ENCODE measurements at places on chromosomes 5 and 9.
A peak's percentile ranks its signal among the peaks of the same experiment; 100 is the strongest.

- no peak for DNase-seq
Observed at GRCh38 chr5:67259548-67260215, 63.1 kb upstream of the CD180 start.

GRCh38 chr5:55701462-55702103 lies 10.5 kb downstream of the SLC38A9 start:
- DNase-seq: no peak

DNA sequence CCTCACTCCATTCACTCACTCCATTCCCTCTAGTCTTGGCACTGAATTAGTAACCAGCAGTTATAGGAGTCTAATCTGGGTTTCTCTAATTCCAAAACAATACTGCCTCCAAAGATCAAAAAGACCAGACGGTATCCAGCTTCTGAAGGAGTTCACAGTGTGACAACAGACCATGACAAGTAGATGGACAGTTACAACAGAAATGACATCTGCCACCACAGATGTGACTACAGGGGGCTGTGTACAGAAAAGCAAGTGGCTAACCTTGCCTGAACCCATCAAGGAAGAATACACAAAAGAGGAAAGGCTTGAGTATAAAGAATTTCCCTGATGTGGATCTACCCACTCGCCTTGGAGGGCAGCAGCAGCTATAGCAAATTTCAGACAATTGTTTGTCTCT lies 112.4 kb downstream of the ACTL7B start:
- DNase-seq: no peak

DNA sequence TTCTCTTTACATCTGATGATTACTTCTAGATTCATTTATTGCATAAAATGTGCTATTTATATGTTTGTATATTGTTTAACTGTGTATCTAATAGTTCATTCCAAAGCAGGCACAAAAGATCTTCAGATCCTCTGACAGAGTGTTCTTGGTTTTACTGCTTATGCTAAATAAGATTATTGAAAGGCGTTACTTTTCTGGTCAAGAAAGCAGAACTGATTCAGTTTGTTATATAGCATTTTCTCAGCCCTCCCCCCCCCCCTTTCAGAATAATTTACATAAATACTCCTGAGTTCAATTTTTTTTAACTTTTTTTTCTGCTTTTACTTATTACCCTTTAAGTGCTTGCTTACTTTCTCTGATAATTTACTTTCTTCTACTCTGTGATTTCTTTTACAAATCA lies 15.4 kb downstream of the CDC42SE2 start:
- no peak for DNase-seq

GRCh38 chr5:168607946-168608345 lies 28.8 kb upstream of the PANK3 start:
- no peak for DNase-seq

DNA sequence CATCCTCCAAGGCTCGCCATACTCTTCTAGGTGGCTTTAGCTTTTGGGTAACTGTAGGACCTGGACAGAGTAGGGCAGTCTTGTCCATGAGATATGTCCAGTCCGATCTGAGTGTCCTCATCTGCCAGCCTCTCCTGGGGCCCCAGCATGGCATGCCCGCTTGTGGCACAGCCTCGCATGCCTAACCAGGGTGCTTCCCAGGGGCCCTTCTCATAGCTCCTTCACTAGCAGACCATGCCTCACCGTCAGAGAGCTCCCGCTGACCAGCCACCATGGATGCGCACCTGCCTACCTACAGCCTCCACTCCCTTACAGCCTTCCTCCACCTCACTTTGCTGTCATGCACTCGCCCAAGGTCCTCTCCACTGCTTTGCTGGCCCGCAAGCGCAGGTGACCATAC lies 60.6 kb upstream of the FNIP1 start:
- DNase-seq: no peak

DNA sequence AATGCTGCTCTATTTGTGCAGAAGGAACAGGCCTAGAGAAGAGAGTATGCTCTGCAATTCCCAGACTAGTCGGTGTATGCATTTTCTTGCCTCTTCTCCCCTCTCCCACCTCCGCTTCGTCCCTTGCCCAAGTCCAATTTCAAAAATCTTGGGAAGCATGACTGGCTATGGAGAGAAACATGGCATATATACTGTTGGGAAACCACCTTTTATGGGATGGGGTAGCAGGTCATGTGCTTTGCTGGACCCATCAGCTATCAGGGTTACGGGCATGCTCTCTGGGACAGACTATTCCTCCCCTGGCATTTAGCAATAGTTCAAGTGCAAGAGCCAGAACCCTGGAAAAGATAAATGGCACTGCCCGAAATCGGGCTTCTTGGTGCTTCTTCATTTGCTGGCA lies 12.0 kb downstream of the ISL1 start:
- no peak for DNase-seq

GRCh38 chr5:94694671-94695070 lies 76.2 kb downstream of the SLF1 start:
- no peak for DNase-seq

DNA sequence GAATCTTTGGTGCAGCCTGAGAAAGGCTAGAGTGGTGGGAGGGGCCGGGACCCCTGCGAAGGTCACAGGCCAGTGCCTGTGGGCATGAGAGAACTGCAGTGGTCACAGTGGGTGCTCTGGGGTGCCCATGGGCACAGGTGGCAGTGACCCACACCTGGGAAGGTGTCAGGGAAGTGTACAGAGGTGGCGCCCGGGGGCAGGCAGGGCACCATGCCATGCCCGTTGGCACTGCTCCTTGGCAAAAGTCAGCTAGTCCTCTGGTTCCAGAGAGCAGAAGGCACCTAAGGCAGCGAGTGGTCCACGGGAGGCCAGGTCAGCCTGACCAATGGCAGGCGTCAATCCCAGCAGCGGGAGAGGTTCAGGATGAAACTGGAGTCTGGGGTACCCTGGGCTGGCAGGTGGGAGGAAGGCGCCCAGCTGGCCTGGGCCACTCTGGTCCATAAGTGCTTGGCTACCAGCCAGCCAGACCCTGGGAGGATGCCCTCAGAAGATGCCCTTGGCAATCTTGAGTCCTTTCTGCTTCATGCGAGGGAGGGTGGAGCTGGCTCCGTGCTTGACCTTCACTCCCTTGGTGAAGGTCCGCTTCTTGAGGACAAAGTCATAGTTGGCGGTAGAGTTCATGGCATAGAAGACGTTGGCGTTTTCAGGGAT lies 22.8 kb downstream of the RALGDS start:
- no peak for DNase-seq

DNA sequence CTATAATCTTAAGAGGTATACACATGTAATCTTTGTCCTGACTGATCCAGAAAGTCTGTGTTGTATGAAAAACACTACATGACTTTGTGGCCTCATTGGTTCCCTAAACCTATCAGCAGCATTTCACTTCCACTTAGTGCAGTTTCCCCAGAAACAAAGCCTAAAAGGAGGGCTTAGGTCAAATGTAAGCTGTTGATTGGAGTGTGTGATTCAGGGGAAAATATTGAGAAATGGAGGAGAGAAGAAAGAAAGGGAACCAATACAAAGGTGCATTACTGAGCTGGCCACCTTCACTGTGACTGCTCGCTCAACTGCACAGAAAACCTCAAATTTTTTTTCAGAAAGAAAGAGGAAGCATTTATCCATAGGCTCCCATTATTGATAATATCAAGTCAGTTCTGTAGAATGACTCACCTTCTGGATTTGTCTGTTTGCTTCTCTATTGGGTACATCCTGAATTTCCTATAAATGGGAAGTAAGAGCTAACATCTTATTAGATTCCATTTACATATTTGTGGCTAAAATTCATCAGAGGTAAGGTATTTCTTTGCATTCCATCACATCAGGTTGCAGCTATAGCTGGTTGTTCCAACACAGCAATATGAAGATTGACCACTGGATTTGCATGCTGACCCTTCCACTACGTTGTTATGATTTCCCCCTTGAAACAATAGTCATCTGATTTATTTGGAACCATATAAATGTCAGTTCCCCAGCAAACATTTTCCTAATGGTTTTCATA lies 10.3 kb upstream of the FST start:
- no peak for DNase-seq

DNA sequence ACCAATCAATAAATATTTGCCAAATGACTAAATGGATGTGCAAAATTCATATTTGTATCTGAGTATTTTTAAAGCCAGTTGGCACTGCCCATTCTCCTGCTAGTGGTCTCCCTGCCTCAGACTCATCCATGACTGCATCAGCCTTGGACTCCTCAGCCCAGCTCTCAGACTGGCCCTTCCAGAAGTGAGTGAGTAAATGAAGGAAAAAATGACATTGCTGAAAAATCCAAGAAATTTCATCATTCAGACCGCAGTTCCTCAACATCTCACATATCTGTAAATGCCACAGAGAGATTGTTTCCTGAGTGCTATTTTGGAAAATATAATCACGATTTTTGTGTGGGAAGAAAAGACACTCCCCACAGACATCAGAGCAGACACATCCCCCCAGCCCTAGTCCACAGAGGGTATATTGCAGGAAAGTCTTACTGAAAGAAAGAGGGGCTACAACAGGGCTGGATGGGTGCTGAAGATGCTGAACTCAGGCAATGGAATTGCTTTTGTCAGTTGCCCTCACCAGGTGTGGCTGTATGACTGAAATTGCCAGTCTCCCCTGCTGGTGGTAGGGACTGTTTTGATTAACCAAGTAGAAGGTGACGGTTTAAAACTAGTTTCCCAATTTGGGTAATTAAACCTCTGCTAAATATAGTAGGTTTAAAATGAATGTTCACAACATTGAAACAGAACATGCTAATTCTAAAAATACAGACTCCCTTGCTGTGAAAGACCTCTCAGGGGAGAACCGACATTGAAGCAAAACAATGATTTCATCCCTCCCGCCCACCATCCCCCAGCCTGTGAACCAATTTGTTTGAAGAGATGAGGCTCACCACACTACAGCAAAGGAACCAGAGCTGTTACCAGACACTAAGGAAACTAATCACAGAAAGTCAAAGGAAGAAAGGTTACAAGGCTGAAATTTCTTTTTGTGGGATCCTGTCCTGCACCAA lies 158.8 kb downstream of the DEPDC1B start:
- peak; percentile 27 for DNase-seq

DNA sequence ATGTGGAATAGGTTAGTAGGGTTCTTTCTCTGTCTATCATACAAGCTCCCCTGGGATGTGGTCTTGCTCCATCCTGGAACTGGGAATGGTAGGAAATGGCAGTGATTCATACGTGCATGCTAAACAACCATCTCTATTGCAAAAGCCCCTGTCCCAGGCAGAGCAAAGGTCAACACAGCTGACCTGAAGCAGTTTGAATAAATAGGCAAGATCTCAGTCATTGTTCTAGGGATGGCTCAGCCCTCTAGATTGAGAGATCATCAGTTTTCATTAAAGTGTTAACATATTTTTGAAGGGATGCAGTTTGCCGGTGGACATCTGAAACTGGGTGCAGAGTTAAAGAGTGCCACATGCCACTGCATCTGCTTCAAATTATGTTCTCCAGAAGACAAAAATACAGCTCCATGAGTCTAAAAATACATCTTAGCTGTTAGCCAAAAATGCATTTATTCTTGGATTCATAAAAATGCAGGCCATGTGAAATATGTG lies 224.1 kb downstream of the ESM1 start:
- DNase-seq: no peak

DNA sequence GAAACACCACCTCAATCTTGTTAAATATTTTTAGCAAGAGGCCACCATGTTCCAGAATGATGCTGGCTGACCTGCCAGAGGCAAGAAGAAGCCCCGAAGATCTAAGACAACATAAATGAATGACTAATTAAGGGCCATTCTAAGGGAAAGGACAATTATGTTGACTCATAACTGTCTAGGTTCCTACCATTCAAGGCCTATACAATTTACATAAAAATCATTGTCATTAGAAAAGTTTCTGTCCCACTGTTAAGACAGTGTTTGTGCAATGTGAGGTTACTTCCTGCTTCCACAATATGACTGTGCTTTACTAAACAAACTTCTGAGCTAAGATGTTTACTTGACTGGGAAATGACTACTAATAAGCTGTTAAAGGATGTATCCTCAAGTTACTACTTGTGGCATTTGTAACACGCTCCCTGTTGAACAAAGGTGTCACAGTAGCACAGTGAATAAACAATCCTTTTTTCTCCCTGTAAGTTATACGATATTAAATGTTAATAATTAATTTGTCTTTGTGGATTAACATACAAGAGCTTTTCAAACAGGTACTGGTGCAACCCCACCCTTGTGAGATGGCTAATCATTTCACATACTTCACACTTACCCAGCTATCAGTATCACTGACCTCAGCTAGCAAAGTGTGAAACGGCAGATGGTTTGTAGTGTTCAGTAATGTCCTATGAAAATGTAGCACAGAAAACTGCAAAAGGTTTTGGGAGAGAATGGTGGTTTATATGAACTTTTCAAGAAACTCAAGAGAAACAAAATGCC lies 195.8 kb downstream of the EFNA5 start:
- no peak for DNase-seq

DNA sequence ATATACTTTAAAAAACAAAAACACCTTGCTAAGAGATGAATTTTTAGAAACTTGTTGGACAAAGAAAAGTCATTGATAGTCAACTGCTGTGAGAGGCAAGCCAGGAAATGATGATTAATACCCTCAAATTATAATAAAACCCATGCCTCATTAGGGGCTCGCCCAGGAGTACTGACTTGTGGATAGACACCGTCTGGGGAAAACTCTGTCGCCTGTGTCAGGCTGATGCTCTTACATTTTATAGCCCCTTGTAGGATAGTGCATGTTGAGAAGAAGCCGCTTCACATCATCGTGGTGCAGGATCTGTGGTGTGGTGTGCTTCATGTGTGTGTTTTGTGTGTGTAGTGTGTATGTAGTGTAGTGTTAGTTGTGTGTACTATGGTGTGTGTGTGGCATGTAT lies 39.1 kb downstream of the SYK start:
- DNase-seq: no peak

GRCh38 chr5:173452119-173452905 lies 124.1 kb upstream of the STC2 start:
- DNase-seq: no peak

DNA sequence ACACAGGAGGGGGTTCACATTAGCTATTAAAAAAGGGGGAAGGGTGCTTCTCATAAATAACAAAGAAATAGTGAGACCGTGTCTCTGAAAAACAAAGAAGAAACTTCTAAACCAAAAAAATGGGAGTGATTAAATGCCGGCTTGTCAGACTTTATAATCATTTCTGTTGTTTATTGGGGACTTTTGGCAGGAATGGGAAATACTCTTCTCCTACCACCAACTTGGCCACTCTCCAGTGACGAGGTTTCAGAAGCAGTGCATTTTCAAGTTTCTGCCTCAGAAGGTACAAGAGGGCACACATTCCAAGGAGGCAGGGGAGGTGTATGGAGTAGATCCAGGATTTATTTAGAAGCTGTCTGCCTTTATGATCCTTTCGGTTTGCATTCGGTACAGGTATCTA lies 46.2 kb downstream of the LIX1 start:
- no peak for DNase-seq

DNA sequence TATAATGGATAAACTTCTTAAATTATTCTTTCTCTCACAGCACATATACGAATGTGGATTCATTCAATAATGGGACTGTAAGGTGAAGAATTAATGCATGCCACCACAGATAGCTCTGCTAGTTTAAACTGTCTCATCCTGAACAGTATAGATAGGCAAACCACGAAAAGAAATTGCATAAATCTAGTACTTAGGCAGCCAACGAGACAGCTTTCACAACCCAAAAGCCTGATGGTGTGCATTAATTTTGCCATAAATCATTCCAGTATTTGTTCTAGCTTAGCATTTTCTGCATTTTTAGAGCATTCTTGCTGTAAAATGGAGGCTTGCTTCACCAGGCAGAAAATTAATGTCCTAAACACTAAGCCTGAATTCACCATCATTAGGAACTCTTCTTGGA lies 834.2 kb upstream of the DMAC1 start:
- DNase-seq: no peak
